ENCODE measurements at places on chromosomes 13 and 19.

DNA sequence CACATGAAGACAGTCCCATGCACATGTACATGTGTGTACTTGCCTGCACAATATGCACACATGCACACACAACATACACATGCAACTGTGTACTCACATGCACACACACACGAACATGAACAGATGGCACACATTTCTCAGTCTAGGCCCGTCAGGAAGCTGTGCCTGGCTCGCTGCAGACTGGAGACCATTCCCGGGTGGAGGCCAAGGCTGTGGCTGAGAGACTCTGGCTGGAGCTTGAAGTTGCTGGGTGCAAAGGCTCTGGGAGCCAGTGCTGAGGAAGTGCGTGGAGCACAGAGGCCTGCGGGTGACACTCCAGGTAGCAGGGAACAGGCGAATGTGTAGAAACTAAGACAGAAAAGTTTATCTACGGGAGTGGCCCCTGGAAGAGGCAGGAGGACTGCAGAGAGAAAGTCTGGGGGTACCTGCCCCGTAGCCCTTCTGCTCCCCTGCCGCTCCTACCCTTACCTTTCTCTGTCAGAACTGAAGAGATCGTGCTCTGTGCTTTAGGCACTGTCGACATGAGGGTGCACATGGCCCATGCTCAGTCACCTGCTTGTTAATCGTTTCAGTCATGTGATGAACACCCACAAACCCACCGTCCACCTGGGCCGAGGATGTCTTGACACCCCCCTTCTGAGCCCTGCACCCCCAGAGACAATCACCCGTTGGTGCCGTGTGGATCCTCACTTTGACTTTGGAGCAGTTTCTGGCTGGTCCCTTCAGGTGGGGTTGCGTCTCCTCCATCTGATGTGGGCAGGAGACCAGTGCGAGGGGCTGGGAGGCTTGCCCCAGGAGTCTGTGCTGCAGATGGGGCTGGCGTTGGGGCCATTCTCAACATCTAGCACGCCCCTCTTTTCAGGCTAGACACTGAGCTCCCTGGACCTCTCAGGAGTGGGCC is 69.4 kb downstream of the TEX29 start:
- DNase-seq: no peak

DNA sequence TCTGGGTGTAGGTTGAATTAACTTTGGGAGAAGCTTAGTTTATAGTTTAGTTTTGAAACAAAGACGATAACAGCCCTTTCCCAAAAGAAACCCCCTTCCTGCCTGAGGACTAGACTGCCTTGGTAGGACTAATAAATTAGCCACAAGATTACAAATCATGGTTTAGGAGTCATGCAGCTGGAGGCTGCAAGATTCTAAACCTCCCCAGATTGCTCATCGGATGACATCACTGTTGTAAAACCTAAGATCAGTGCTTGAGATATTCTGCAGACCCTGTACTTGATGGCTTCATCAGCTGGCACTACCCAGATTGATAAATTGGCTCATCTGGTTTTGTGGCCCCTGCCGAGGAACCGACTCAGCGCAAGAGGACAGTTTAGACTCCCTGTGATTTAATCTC is 35.9 kb upstream of the MPHOSPH8 start:
- DNase-seq: no peak

DNA sequence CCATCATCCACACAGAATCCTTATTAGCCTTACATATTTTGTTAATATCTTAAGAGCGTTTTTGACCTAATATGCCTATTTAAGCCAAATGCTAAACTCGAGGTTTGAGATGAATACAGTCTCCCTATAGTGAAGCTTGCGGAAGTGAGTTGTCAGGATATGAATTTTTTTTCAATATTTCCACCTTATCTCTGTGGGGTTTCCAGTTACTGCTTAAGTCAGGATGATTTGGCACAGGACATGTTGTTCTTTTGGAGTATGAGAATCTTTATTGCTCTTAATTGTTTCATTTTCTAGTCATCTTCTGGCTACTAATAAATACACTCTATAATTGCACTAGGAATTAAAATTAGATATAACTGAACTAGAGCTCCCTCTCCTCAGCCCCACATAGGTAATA is 44.2 kb upstream of the GPC6 start:
- DNase-seq: no peak

DNA sequence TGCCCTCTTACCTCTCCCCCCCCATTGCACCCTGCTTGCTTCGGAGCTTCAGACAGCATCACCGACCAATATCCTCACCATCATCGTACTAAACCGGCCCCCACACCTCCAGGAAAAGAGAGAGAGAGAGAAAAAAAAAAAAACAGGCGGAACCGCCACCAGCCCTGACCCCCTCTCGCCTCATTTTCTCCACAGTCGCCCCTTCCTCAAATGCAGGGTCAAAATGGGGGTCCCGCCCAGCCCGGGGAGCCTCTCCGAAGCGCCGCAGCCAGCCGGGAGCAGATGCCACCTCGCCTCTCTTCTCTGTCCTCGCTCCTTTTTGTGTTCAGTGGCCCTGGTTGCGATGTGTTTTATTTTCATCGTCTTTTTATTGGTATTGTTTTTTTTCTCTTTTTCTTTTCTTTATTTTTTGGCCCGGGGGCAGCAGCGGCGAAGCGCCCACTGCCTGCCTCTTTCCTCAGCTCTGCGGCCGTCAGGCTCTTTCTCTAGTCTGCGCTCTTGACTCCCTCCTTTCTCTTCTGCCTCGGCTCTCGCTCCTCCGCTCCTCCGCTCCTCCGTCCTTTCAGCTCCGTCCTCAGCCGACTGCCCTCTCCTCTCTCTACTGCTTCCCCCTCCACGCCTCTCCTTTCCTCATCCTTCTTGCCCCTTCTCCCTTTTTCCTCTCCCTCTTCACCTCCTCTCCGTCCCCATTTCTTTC is 41.4 kb downstream of the DEDD2 start:
- DNase-seq: no peak

GRCh38 chr19:17687857-17688784 is at the start of gene UNC13A:
Gene UNC13A, minus strand, starts transcription at chr19:17688354. Its CDS starts 155 bp downstream, at chr19:17688199.
- peak; percentile 23 for DNase-seq

GRCh38 chr13:51687947-51688714 is 103.9 kb downstream of the WDFY2 start:
- DNase-seq: no peak

DNA sequence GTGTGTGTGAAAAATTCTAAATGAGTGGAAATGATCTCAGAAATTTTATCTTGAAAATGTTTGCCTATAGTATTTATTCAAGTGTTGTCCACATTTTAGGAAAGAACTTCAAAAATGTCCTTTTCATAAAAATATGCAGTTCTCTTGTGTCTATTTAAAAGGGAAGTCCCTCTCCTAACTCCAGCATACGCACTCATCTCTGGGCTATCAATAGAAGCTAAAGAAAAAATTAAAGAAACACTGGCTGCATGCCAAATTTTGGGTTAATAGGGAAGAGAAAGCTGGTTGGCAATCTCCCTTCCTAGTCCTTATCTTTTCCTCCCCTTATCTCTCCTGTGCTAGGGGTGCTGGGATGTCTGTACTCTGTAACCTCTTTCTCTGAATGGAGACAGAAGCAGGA is 313.3 kb downstream of the ENOX1 start:
- DNase-seq: no peak

DNA sequence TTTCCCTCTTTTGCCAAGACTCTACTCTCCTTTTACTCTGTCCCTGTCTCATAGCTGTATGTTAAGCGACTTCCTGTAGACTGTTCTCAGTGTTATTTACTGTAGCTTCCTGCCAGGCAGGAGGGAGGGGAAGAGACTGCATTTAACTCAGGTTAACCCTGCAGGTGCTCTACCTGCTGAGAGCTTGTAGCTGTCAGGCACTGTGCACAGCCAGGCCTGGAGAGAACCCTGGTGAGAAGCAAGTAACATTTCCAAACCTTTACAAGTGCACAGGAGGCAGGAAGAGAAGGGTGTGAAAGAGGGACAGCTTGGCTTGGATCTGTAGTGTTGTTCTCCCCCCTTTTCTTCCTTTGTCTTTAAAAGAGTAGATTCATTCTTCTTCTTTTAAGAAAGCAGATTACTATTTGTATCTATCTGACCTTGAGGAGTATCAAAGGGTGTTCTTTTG is 167.1 kb downstream of the LMO7 start:
- peak; percentile 18 for DNase-seq

GRCh38 chr19:9009935-9010651 is at the start of gene MUC16:
Gene MUC16, minus strand, starts transcription at chr19:9010409.
- DNase-seq: no peak

- DNase-seq: no peak
These were observed 83.7 kb upstream of the MCF2L start for GRCh38 chr13:112885242-112885781.

DNA sequence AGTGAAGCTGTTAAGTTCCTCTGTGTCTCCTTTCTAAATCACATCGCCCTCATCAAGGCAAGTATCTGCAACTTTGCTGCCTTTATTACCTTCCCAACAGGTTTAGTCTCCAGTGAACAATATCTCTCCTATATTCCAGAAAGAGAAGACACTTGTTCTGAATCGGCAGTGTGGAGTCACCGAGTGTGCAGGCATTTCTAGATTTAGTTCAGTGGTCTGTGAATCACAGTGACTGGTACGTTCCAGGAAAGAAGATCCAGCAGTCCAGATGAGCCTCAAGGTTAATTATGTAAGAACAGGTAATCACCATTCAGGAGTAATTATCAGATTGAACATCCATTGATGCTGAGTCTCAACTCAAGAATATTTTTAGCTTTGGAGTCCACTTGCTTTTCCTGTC is 497.0 kb downstream of the FOXO1 start:
- no peak for DNase-seq

DNA sequence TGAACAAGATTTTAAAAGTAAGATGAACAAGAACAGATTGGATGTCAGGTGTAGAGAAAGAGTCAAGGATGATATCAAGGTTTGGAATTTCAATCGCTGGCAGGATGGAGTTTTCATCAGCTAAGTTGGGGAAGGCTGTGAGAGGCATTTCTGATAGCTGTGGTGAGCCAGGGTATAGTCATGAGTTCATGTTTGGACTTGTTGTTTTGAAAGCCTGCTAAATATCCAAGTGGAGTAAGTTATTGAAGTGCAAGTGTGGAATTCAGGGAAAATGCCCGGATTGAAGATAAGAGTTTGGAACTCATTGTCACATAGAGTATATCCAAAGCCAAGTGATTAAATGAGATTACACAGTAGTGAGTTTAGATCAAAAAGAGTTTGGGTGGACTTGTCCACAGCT is 11.0 kb upstream of the EPSTI1 start:
- DNase-seq: no peak

DNA sequence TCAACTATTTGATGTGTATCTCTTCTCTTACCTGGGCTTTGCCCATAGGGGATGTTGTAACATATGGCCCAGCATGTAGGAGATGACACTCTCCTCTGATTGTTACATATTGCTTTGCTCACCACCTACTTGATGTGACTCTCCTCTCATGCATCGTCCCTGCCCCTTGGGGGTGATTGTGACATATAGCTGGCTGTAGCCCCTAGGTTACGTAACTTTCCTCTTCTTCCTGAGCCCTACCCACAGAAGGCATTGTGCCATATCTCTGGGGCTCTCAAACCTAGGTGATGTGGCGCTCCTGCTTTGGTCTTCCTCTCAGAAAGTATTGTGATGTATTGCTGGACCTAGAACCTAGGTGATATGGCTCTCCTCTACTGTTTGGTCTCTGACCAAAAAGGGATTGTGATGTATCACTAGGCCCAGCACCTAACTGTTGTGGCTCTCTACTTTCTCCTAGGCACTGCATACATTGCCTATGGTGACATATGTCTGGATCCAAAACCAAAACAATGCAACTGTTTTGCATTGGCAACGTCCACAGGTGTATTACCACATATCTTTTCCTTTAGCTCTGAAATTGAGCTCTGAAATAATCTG is 71.9 kb upstream of the ZNF724 start:
- DNase-seq: no peak

- no peak for DNase-seq
These were observed 72.9 kb upstream of the TSC22D1 start for GRCh38 chr13:44649104-44649428.

DNA sequence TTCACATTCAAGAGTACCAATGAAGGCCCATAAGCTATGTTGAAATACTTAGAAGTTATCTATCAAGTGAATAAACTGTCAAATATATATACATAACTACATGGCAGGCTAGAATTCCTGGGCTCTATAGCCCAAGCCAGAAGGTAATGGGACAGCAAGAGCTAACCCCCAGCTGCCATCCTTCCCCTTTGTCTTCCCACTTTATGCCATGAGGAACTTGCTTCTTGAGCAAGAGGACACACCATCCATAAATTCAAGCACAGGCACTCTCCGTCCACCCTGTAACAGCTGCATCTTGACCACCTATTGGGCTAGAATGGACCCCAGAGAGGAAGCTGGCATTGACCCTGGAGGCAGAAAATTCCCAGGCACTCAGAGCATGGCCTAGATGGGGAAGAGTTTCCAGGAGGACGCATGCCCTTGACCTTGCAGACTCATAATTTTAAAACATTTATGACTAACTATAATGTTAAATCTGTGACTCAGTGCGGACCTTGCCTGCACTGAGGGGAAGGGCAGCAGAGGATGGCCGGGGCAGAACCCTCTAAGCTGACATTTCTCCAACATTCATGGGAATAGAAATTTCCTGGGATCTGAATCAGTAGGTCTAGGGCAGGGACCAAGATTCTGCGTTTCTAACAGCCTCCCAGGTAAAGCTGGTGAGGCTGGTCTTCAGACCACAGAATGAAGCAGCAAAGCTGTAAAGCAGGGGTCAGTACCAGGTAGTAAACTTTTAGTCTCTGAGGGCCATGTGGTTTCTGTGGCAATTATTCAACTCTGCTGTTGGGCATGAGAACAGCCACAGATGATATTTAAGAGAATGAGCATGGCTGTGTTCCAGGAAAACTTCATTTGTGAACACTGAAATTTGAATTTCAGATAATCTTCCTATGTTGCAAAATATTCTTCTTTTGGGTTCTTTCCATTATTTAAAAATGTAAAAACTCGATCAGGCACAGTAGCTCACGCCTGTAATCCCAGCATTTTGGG is 71.4 kb upstream of the CLDN10 start:
- no peak for DNase-seq

- DNase-seq: peak; percentile 66
These were observed 13.5 kb upstream of the TPM4 start for GRCh38 chr19:16062789-16063188.

- no peak for DNase-seq
These were observed 16.1 kb upstream of the MCF2L start for GRCh38 chr13:112952759-112953551.

- DNase-seq: no peak
These were observed 999.4 kb downstream of the UQCRFS1 start for GRCh38 chr19:28213470-28214082.

DNA sequence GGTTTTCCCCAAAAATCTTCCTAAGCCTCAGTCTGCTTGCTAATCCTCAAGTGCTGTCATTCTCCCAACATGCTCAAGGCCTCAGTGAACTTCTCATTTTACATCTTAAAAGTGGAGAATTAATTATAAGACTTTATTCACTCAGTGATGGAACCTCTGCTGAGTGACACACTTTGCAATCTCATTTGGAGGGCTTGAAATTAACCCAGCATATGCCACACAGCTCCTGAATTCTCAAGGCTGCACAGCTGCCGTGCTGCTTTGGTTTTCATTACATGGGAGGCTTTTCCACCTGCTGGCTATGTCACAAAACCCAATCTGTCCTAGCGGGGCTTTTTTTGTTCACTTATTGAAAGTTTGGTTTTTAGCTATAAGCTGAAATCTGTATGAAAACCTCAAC is 28.3 kb upstream of the SERPINE3 start:
- DNase-seq: no peak

GRCh38 chr13:97535614-97536013 is 101.6 kb downstream of the RAP2A start:
- DNase-seq: no peak

GRCh38 chr13:43469791-43470190 is 317.0 kb downstream of the ENOX1 start:
- no peak for DNase-seq

GRCh38 chr13:76892488-76892887 is 6.3 kb upstream of the KCTD12 start:
- DNase-seq: no peak
